Left forelimb (tissue), 1 donor: ENCODE measurements at places on chromosomes 13 and 19.
A peak's percentile ranks its signal among the peaks of the same experiment; 100 is the strongest.

- DNase-seq = no peak
Observed at GRCh38 chr13:29648760-29649159, 53.3 kb upstream of the SLC7A1 start.

DNA sequence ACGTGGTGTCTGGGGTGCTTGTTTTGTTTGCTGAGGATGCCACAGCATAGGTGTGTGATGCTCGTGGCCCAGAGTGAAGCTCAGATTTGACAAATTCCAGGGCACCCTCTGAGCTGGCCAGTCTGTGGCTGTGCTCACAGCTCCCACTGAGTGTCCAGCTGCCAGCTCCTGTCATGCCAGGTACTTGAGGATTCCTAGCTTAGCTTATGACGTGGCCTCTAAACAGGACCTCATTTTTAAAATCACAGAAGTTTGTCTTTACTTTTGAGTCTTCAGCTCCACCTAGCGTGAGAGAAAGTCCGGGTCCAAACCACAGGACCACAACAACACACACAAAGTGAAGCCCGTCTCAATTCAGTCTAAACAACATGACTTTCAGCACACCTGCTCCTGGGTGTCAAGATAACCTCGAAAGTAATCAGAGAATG, 117.3 kb downstream of the RAB20 start:
- no peak for DNase-seq

- no peak for DNase-seq
Observed at GRCh38 chr19:6663236-6664201, 6.4 kb downstream of the TNFSF14 start.

DNA sequence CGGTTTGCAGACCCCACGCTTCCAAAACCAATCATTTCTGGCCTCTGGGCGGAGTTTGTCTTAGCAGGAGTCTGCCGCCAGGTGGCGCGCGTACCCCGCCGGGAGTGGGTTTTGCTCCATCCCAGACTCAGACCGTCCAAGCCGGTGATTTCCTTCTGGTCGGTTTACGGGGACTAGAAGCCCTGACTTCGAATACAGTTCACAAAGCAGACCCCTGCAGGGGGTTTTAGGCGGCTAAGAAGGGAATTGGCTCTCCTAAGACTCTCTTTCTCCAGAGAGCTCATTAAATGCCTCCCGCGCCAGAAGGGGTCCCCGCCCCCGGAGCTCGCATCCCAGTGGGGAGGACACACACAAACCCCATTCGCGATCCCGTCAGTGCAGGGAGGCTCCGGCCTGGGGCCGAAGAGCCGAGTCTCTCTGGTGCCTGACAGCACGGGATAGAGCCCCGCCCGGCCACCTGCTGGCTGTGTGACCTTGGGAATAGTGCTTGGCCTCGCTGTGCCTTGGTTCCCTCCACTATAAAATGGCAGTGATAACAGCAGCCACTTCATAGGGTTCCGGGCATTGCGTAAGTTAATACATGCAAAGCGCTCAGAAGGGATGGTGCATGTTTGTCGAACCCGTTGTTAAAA, 8.6 kb upstream of the NUP62 start:
- peak; percentile 88 for DNase-seq

GRCh38 chr13:106961651-106962050, 393.7 kb upstream of the ARGLU1 start:
- no peak for DNase-seq

- no peak for DNase-seq
Observed at GRCh38 chr13:109667056-109667455, 119.3 kb downstream of the IRS2 start.

DNA sequence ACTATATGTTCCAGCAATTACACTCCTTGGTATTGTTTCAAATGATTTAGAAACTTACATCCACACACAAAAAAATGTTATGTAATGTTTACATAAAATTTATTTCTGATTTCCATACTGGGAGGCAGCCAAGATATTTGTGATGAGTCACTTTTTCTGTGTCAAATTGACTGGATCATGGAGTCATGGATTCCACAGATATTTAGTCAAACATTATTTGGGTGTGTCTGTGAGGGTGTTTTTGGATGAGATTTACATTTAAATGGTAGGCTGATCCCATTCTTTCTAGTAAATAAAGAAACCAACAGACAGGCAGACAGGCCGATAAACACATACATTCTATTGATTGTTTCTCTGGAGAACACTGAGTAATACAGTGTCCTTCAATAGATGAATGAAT, 562.8 kb downstream of the SLITRK6 start:
- DNase-seq = no peak

GRCh38 chr19:10981252-10981895, 20.5 kb downstream of the SMARCA4 start:
- DNase-seq = no peak

- no peak for DNase-seq
Observed at GRCh38 chr19:39943586-39943985, 9.2 kb upstream of the FCGBP start.

GRCh38 chr19:10292206-10292788, 2.5 kb downstream of the ICAM5 start:
- DNase-seq = peak; percentile 73

DNA sequence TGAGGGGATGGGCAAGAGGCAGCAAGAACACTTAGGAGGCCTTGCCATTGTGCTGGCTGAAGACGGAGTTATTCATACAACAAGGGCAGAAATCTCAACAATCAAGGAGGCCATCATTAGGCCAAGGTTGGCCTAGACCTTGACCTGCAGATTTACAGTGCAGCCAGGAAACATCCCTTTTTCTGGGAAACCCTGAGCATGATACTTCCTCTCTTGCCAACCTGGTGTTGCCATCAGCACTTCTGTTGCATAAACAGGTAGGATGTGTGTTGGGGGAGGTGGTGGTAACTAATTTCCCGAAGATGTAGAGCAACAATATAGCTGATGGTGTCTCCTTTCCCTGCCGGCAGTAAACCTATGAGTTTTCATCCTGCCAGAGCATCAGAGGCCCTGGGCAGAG, 8.0 kb downstream of the TMEM272 start:
- no peak for DNase-seq

GRCh38 chr19:408902-409515, at the start of gene C2CD4C:
TSS of gene C2CD4C (minus strand) at chr19:409147. CDS start at chr19:408361, 786 bp downstream.
- peak; percentile 71 for DNase-seq

GRCh38 chr19:6276447-6276846, 3.3 kb downstream of the MLLT1 start:
- DNase-seq = no peak

DNA sequence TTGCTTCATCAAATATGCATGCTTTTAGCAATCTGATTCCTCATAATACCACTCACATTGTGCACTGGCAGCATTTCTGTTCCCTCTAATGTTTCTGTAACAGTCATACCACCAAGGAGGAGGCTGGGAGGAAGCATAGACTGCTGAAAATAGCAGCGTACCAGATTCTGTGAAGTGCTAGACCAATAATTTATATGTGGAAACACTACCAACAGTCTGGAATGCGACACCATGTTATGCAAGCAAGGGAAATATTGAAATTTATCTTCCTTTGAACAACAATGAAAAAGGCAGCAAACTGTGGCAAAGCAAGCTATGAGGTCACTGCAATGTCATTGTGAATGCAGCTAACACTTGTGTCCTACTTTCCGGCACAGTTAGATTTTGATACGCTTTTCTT, 1388.0 kb downstream of the EFNB2 start:
- DNase-seq = no peak

- DNase-seq = no peak
Observed at GRCh38 chr13:103184413-103184812, 118.2 kb upstream of the SLC10A2 start.

GRCh38 chr19:17977488-17977887, 10.6 kb downstream of the KCNN1 start:
- no peak for DNase-seq

- no peak for DNase-seq
Observed at GRCh38 chr13:99307247-99307646, at the start of gene GPR183. TSS of gene GPR183 (minus strand) at chr13:99307399. CDS start at chr13:99296145, 11,254 bp downstream.
